IgD-negative memory B cell (primary cell): ENCODE measurements at places on chromosomes 3 and 15. TPM values are rescaled to one million over a fixed set of nuclear protein-coding genes. Genes with fewer than 3 reads are reported as not detected.

GBE1 gene
- polyA plus RNA-seq, result 8.7 TPM

CYFIP1 gene
- 12.5 TPM for polyA plus RNA-seq

CHRNA5 gene
- 0.95 TPM for polyA plus RNA-seq

SH3GL3 gene
- not detected for polyA plus RNA-seq

HHLA2 gene
- polyA plus RNA-seq, result not detected

PYGO1 gene
- polyA plus RNA-seq, result not detected

DGKG gene
- polyA plus RNA-seq, result 2.5 TPM

HCLS1 gene
- polyA plus RNA-seq, result 468 TPM

RTP3 gene
- not detected for polyA plus RNA-seq

CNTN4 gene
- not detected for polyA plus RNA-seq

FANCD2OS gene
- polyA plus RNA-seq, result not detected

BCL2A1 gene
- polyA plus RNA-seq, result 75.8 TPM

MAP4 gene
- 55.0 TPM for polyA plus RNA-seq

AGTR1 gene
- not detected for polyA plus RNA-seq

ZNF502 gene
- 1.9 TPM for polyA plus RNA-seq

PROK2 gene
- polyA plus RNA-seq, result not detected

OR5H15 gene
- not detected for polyA plus RNA-seq

POU1F1 gene
- polyA plus RNA-seq, result not detected

GHSR gene
- polyA plus RNA-seq, result not detected
